Astrocyte of the spinal cord (primary cell): ENCODE measurements at places on chromosomes 12 and 14.
A peak's percentile ranks its signal among the peaks of the same experiment; 100 is the strongest.

DNA sequence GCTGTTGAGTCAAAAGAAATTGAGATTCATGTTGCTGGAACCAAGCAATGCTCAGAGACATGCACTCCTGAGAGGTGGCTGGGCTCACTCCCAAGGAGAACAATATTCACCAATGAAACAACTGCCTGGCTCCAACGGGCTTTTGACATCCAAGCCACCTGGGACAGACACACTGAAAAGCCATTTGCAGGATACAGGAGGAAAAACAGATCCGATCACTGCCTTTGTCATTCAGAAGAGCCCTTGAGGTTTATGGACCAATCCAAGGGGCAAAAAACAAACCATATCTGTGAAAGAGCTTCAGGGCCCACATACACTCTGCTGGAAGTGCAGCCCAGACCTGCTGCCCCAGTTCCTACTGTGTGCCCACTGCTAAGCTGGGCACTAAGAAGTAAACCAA, 277.5 kb downstream of the NUAK1 start:
- DNase-seq = no peak

- DNase-seq = no peak
Observed at GRCh38 chr12:94977766-94978468, 25.6 kb downstream of the NDUFA12 start.

DNA sequence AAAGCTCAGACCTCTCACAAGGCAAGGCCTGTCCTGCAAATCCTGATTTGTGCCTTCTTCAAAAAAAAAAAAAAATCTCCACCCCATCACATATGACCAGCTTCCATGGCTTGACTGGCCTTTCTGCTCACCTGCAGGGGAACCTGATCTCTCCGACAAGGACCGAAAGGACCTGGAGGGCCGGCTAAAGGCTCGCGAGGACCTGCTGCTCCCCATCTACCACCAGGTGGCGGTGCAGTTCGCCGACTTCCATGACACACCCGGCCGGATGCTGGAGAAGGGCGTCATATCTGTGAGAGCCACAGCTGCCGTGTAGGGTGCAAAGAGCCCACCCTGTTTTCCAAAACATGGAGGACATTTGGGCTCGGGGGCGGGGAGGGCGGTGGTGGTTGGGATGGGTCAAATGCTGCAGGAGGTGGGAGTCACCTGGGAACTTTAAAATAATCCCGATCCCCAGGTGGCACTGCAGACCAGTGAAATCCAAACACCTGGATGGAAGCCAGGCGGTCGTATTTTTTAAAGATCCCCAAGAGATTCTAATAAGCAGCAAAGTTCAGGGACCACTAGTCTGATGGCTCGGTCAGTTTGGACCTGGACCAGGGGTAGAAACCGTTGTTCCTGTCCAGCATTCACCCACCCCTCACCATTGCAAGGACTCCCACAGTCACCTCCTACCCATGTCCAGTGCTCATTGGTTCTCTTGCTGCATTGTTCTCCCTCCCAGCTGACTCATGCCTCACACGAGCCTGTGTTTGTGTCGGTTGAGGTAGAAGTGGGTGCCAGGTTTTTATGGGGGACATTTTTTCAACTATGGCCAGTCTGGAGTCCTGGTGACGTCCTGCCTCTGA, 44.8 kb downstream of the FOXN4 start:
- peak; percentile 30 for DNase-seq

DNA sequence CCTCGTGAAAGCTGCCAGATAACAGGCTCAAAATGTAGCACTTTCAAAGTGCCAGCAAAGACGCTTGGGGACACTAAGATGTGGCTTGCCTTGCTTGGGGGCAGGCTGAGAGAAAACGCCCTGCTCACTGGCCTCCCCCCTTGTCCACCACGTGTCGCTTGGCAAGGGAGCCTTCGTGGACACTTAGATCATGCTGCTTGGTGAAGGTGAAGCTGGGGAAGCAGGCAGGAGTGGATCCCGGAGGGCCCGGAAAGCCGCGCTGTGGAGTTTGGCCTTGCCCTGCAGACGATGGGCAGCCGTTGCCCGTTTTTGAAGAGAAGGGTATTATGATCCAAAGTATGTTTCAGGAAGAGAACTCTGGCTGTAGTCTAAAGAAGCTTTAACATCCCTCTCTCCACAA, 53.4 kb upstream of the BDKRB2 start:
- DNase-seq = no peak

DNA sequence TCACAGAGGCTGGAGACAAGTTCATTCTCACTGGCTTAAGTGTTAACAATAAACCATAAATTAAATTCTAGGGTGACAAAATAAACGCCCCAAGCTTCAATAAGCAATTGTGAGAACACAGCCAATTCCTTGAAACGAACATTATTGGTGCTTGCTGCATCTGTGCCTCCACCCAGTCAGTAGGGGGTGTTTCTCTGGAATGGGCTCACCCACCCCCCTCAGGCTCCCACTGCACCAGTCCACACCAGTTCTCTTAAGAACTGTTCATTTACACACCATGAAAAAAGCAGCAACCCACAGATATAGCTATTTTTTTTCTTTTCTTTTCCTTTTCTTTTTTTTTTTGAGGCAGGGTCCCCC, 34.7 kb downstream of the CDC42BPB start:
- DNase-seq = no peak

GRCh38 chr12:106760184-106760531, 14.3 kb upstream of the RIC8B start:
- no peak for DNase-seq

GRCh38 chr14:67432050-67432564, 20.1 kb upstream of the PLEK2 start:
- DNase-seq = no peak

- DNase-seq = peak; percentile 97
Observed at GRCh38 chr14:100031506-100032281, 33.5 kb upstream of the EVL start.

DNA sequence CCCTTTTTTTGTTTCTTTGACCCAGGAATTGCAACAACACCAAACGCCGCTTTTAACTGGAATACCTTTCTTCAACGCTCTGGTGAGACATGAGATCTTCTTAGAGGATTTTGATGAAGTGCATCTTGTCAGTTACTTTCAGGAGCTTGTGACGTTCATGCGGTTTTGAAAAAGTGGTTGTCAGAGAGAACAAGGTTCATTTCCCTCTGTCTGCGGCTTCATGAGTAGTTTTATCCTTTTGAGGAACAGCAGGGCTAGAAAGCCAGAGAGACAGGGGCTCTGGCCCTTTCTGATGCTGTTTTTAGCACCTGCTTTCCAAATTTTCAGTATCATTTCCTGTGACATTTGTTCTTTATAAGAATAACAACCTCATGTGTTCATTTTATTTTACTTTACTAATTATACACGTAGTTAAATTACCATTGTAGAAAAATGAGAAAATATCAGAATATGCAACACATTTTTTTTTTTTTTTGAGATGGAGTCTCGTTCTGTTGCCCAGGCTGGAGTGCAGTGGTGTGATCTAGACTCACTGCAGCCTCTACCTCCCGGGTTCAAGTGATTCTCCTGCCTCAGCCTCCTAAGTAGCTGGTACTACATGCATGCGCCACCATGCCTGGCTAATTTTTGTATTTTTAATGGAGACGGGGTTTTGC, 61.8 kb downstream of the GLT1D1 start:
- no peak for DNase-seq

DNA sequence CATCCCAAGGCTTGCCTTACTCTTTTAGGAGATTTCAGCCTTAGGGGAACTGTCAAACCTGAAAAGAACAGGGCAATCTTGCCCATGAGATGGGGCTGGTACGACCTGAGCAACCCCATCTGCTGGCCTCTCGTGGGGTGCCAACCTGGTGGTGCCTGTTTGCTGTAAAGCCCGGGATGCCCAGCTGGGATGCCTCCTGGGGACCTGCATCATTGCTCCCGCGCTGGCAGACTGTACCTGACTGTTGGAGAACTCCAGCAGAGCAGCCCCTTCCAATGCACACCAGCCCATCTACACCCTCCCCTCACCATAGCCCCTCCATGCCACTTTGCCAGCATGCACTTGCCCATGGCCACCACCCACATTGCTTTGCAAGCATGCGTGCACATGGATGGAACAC, 335.7 kb downstream of the RPS29 start:
- no peak for DNase-seq

DNA sequence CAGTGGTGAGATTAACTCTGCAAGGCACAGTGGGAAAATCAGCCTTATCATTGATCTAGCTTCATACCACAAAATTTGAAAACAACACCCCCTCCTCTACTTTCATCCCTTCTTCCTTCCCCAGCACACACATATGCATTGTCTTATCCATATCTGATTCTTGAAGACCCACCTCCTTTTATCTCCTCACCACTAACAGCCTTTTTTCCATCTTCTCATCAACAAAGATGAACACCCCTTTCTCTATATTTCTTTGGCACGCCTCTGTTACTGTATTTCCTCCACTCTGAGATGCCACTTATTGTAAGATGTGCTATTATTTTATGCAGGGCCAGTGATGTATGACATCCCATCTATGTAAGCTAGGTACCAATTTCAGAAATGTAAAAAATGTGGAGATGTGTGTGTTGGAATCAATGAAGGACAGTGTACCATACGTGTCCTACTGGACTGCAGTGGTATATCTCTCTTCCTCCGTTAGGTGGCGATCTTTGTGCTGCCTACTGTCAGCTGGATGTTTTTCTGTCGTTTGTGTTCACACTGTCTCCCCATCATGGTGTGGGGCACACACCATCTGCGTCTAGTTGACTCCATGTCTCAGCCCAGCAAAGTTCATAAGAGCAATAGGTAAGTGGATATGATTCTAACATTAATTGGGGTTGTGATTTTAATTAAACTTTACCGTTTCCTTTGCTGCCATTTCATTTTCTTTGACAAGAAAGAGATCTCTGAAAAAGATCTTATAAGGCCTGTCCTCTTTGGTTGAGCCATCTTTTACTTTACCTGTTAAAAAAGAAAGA, 24.0 kb downstream of the CCDC38 start:
- DNase-seq = peak; percentile 47

DNA sequence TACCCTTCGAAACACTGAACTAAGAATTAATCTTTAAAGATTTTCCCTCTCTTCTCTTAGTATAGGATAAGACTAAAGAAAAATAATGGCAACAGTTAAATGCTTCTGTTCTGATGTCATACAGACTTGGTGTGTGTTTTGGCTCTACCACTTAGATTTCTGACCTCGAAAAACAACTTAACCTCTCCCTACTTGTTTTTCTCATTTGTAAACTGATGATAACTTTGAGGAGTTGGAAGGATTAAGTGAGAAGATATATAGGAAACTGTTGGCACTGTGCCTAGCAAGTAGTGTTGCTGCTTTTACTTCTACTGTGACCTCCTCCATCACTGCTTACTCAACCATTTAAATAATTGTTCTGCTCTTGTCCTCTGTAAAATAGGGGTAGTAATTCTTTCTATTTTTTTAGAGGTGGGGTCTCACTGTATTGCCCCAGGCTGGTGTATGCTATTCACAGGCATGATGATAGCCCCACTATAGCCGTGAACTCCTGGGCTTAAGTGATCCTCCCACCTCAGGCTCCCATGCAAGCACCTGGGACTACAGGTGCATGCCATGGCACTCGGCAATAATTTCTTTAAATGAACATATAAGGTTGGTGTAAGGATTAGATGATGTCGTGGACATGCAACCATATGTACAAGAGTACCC, 22.4 kb downstream of the PALS1 start:
- DNase-seq = peak; percentile 78

DNA sequence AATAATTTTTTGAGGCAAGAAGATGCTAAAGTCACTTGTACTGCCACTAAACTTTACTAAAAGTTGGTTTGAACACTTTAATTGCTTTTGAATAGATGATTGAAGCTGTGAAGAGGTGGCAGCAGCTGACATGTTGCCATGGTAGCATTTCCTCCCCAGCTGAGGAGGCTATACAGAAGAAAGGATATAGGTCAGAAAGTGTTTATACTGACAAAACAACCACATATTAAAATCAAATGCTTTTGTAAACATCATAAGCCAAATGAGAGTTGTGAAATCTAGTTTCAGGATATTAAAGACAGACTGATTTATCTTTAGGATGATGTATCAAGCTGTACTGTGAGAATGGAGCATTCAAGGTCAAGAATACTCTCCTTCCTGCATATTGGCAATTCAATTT, 41.7 kb downstream of the TSPAN19 start:
- DNase-seq = no peak

- no peak for DNase-seq
Observed at GRCh38 chr12:47222520-47223030, 142.8 kb upstream of the AMIGO2 start.

DNA sequence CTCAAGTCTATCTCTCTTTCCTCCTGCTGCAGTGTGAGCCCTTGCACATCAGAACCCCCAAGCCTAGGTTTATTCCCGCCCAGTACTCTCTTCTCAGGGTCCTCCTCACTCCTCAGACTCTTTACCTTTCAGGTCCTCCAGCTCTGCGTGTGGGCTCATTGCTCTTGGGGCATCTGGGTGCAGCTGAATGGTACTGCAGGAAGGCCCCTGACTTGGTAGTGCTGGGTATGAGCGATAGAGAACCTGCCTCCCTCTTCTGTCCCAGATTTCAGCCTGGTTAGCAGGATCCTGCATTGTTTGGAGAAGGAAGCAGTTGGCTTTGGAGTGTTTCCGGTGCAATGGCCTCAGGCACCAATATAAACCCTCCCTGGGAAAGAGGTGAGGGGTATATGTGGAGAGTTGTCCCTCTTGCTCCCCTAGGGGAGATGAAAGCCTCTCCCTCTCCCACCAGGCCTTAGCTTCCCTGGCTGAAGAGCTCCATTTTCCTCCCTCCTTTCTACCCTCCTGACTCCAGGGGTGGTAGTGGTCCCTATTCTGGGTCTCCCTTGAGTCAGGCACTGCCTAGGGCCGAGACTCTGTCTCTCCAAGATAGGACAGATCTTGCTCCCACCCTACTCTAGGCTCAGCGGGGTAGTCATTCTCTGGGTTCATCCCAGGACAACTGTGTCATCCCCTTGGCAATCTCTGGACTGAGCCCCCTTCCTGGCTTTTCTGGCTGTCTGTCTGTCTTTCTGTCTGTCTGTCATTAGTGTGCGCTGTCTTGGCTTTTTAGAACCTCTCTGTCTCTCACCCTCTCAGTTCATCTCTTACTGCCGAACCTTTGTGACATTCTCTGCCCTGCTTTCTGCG, 3.8 kb downstream of the LRP1 start:
- DNase-seq = no peak

DNA sequence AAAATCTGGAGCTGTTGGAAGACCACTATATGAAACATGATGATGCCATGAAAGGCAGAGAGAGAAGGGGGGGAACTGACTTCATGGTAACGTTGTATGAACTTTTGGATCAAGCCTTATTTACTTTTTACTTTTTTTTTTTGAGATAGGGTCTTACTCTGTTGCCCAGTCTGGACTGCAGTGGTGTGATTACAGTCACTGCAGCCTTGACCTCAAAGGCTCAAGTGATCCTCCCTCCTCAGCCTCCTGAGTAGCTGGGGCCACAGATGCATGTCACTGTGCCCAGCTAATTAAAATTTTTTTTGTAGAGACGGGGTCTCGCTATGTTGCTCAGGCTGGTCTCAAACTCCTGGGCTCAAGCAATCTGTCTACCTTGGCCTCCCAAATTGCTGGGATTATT, 31.3 kb upstream of the CTDSP2 start:
- DNase-seq = no peak

DNA sequence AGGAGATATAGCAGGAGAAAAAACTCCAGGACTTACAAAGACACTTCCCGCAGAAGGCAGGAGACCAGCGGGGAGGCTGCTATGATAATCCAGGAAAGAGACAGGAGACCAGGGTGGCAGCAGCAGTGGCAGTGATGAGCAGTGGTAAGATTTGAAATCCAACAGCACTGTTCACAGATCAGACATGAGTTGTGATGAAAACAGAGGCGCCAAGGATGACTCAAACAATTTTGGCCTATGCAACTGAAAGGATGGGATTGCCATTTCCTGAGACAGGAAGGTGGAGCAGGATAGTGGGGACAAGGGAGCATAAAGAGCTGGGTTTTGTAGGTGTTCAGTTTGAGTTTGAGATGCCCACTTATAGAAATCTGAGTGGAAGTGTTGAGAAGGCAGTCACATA, 108.6 kb upstream of the DYRK2 start:
- no peak for DNase-seq

- DNase-seq = no peak
Observed at GRCh38 chr12:52658196-52658595, 6.2 kb upstream of the KRT2 start.
